ENCODE measurements at places on chromosomes 1 and 21.

GRCh38 chr1:1216770-1217620, 3.0 kb upstream of the TNFRSF4 start:
- no peak for DNase-seq

GRCh38 chr1:34884961-34885360, 25.4 kb upstream of the SMIM12 start:
- DNase-seq: no peak

GRCh38 chr1:244214009-244214967, 163.2 kb downstream of the ZBTB18 start:
- no peak for DNase-seq

- DNase-seq: peak; percentile 27
Measured at GRCh38 chr21:35257413-35257812, 208.3 kb upstream of the RUNX1 start.

DNA sequence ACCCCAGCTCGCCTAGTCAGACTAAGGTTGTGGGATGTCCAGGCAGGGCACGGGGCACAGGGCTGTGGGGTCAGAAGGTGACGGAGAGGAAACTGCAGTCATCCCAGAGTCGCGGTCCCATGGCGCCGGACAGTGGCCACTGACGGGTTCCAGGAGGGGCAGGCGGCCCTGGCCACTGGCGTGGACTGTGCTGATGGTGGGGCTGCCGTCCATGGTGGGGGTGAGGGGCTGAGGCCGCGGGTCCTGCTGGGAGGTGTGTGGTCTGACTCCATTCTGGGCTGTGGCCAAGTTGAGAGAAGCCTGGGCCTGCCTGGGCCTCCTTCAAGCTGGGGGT, 32.0 kb downstream of the PCNT start:
- DNase-seq: no peak
